Iris pigment epithelial cell (primary cell): ENCODE measurements at places on chromosomes 5 and 9.

DNA sequence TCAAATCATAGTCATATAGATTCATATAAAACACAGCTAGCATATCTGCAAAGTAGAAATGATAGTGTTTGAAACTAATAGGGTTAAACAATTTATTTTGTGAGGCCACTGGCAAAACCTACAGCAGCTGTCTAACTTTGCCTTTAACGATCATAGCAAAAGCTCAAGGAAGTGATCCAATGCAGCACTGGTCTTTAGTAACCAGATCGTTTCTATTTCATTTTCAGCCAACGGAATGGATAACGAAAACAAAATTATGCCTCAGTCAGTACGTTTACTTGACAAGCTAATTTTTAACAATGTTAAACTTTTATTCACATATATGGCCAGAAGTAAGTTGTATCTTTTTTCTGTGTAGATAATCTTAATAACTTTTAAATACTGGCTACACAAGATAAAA lies 17.7 kb downstream of the MLLT3 start:
- DNase-seq, result peak; percentile 61

DNA sequence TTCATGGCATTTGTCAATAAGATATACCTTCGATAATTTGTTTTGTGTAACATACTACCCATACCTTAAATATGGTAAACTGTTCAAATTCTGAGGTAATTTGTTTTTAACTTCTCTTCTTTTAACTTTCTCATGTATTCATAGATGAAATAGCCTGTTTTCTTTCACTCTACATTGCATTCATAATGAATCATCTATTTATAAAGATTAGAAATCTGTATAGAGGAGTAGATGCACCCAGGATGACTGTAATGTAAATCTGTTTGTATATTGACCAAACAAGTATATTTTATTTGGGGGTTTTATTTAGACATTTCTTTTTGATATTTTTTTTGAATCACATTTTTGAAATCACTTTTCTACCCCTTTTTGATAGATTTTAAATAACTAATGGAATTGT lies 144.6 kb downstream of the CD180 start:
- peak; percentile 39 for DNase-seq

DNA sequence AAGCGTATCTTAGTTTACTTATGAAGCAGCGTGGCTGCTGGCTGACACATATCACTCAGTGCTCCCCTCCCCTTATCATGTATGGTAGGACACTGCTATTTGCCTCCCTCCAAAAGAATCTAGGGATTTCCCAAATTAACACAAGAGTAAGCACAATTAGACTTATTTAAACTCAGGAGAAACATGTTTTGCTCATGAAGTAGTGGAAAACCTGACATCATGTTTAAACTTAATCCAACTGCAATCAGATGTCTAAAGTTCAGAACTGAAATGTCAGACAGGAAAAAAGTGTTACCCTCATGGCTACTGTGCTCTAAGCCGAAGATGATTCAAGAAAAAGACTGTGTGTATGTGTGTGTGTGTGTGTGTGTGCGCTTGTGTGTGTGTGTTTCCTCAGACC lies 324.1 kb upstream of the TNC start:
- DNase-seq, result peak; percentile 36

DNA sequence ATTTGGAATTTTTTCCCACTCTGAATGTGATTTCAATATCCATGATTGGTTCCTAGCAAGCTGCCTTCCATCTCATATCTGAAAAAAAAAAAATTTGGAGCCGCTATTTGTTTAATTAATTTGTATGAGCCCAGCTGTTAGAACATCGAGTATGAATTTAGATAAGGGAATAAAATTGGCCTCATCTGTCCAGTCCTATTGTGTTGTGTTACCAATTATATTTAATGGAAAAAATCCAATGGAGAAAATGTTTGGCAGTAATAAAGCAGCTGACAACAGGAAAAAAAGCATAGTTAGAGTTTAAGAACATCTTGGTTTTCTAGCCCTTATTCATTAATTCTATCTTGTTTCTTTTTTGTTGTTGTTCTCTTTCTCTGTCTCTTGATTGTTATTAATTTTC lies 735.6 kb upstream of the RIOK2 start:
- no peak for DNase-seq

DNA sequence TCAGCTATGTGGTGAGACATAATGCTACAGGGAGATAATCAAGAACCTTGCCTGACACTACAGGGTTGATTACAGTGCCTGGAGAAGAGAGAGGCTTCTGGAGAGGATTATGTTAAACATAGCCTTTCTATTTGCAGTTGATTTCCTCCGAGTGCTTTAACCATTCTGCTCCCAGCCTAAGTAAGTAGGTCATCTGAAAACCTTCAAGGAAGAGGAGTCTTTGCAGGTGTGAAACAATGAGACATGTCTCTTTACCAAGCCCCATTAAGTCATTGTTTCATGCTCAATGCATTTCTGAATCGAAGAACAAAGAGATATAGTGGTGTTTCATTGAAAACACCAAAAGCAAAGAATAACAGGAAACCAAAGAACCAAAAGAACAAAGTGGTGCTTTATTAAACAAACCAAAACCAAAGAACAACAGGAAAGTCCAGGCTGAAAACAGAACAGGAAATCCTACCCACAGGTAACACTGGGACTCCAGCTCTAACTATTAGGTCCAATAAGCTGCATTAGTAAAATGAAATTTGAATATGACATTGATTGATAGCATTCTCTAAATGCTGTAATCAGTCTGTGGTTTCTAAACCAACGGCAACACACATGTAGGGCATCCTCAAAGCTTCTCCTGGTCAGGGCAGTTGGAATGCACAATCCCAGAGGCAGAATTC lies 113.3 kb upstream of the SPATA31D4 start:
- no peak for DNase-seq

DNA sequence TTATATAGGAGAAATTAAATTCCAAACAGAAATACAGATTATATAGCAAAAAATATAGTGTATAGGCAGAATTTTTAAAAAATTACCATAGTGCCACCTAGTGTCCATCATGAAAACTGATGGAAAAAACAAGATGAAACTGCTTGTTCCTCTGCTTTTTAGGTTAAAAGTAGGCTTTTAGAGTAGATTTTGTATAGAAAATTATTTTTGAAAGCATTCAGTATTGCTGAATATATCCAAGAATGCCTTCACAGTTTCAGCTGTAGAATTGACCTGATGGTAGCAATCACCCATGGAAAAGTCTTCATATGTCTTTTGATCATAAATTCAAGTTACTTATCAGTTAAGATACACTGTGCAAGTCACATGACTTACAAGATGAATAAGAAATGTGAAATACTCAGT lies 19.7 kb downstream of the RIOK2 start:
- DNase-seq, result peak; percentile 16

GRCh38 chr5:149426931-149427330 lies 47.8 kb upstream of the IL17B start:
- peak; percentile 51 for DNase-seq

DNA sequence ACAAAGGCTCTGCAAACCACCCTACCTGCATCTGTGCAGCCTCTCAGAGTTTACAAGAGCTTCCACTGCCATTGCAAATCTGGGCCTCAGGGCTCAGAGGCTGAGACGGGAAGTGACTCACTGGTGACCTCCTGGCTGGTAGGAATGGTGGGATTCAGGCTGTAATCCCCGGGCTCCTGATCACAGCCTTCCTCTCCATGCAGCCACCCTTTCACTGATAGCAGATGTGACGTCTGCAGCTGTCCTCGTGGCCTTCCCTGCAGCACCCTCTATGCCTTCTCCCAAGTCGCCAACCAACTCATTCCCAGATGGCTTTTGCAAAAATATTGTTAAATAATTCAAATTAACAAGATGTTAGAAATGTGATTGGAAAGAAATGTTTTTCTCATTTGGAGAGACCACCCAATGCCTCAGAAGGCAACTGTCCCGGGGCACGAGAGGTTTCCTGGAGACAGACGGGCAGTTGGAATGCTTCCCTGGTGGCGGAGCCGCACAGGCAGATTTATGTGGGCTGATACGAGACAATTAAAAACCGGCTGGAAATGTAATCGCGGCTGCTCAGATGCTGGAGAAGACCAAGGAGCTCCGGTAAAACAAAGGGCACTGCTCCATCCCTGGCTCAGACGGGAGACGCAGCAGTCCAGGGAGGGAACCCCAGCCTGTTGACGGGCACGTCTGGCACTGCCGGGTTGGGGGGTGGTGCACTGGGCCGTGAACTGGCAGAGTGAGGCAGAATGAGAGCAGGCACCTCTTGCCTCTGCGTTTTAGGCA lies 34.4 kb upstream of the SLC25A51 start:
- DNase-seq, result peak; percentile 86

GRCh38 chr5:134450374-134450773 lies 38.7 kb upstream of the CDKN2AIPNL start:
- no peak for DNase-seq

DNA sequence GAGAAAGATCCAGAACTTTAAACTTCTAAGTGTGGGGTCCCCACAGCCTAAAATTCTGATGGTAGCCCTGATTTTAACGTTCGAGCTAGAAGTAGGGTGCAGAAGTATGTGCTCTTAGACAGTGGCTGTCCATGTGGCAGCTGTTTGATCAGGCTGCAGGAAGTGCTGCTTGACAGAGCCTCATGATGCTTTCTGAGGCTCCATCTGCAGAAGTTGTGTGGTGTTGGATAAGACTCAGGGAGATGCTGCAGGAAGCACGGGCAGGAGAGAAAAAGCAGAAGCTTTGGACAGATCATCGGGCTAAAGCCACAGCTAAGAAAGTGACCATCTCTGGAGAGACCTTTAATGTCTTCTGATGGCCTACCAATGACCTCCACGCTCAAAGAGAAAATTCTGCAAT lies 8.1 kb downstream of the MTMR12 start:
- no peak for DNase-seq

GRCh38 chr5:14444161-14444560 lies 137.4 kb upstream of the OTULINL start:
- DNase-seq, result peak; percentile 43

GRCh38 chr9:99623780-99624364 lies 197.8 kb upstream of the NR4A3 start:
- DNase-seq, result no peak

DNA sequence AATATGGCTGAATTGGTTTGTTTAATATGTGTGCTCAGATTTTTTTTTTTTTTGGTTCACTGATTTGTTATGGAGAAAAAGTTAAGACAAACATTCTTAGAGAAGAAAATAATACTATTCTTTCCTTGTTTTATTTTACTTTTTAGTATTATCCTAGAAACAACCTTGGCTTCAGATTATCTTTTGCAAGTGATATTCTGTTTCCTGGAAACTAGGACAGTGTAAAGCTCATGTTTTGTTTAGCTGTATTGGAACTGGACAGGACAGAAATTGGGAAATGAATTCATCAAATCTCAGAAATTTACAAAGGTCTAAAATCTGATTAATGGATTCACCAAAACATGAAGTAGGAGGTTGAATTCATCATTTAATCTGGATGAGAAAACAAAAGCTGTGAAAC lies 130.5 kb downstream of the FBXL7 start:
- DNase-seq, result no peak

DNA sequence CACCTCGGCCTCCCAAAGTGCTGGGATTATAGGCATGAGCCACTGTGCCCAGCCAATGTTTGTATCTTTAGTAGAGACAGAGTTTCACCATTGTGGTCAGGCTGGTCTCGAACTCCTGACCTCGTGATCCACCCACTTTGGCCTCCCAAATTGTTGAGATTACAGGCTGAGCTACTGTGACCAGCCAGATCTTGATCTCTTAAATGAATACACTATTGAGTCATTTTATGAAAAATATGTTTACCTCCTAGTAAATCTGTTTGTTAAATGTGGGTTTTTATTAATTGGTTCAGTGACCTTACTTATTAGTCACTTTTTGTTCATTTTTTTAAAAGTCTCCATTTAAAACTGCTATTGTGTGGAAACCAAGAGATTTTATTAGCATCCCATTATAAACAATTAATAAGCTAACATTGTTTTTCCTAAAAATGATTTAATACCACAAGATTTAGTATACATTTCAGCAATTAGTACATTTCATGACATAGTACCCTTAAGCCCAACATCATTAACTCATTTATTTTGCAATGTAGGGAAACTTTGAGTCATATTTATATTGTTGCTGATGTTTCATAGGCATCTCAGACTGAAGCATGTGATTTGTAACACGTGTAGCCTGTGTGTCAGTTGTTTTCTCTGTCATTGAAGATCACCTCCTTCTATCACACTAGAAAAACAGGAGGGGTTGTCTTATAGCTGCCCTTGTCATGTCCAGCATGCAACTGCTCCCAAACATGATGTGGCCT lies 261.2 kb downstream of the TAF11L14 start:
- DNase-seq, result peak; percentile 58

DNA sequence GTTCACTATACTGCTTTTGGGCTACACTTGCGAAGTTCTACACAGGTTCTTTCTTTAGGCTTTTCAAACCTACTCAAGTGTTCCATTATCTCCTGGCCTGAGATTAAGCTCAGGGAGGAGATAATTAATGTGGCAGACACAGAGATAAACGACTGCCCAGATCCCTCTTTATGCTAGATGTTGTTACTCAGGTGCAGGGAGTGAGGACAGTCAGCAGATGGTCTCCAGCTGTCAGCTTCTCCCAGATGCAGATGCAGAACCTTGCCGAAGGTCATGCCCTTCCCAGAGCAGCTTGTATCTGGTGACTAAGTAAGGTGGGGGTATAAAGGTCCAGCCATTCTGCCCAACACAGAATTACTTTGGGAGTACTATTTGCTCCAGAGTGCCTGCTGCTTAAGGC lies 166.2 kb downstream of the ZNF462 start:
- DNase-seq, result no peak

- DNase-seq, result no peak
Measured at GRCh38 chr5:143582176-143582575, 178.7 kb upstream of the NR3C1 start.

GRCh38 chr5:52794519-52794918 lies 6.8 kb downstream of the ITGA1 start:
- DNase-seq, result peak; percentile 88

- DNase-seq, result peak; percentile 76
Measured at GRCh38 chr9:88322906-88323566, 65.2 kb upstream of the SPIN1 start.

DNA sequence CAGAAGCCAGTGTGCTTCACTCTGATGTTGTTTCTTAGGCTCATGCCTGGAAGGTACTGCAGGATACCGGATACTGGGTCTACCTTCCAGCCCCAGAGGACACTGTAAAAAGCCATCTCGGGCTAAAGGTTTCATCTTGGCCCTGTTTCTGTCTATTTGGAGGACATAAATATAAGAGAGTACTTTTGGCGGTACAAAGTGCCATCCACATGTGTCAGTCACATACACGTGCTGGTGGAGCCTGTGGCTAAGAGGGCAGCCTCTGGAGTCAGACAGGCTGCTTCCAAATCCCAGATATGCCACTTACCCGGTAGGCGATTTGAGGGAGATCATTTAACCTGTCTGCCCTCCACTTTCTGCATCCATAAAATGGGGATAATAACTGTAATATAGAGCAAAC lies 160.4 kb downstream of the NR3C1 start:
- no peak for DNase-seq

DNA sequence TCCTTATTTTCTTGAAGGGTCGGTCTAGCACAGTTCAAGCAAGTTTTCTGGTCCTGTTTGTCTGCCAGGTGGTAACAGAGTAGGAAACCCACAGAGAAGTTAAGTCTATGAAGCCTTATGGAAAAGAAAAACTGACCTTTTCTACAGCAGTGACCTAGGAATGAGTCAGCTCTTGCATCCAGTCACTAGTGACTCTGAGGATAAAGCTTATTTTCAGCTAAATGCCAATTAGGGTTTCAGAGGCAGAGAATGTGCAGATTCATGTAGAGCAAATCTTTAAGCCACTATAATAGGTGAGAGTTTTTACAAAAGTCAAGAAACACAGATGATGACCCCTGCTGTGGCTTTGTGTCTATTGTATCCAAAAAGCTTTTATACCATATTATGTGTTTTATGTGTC lies 100.7 kb downstream of the CWC27 start:
- peak; percentile 84 for DNase-seq

- peak; percentile 84 for DNase-seq
Measured at GRCh38 chr5:38672059-38672788, 115.8 kb upstream of the LIFR start.
